ENCODE measurements at places on chromosomes 13 and 19. TPM values are rescaled to one million over a fixed set of nuclear protein-coding genes. Genes with fewer than 3 reads are reported as not detected.

GRCh38 chr13:76832258-76832988, 53.8 kb downstream of the KCTD12 start:
- DNase-seq: no peak
- H3K27me3 ChIP-seq: peaks cover 3% of the 10 kb centered on the region
- H3K27ac ChIP-seq: no peak overlapping the region
- H3K4me3 ChIP-seq: no peak overlapping the region

DNA sequence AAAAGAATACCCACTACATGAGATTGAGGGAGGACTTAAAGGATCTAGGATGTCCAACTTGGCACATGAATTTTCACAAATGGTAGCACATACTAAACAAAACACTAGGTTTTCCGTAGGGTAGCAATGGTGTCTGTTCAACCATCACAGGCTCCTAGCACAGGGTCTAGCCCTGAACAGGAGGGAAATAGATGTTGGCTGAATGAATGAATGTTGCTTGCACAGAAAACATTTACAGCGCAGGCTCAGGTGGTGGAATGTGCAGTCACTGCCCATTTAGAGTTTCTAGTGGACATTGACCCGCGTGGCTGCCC, 1.9 kb upstream of the MYCBP2 start:
- DNase-seq: no peak
- H3K27ac ChIP-seq: peak overlapping the region; percentile 81
- H3K27me3 ChIP-seq: no peaks in the 10 kb centered on the region
- H3K4me3 ChIP-seq: peak overlapping the region; percentile 80
- H3K4me1 ChIP-seq: peaks cover 38% of the 10 kb centered on the region

DNA sequence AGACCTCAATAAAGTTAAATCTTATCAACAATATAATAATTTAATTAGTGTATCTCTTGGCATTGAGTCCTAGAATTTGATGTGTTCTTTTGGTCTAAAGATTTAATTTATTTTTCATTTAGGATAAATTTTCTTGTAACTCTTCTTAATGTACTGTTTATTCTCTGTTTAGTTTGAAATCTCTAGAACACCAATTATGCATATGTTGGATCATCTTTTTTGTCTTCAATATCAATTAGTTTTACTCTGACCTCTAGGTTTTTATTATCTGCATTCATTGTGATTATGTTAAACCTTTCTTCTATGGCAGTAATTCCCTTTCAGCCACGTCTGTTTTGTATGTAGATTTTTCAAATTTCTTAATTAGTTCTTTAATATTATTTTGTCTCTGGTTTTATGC, 93.8 kb upstream of the ARHGEF7 start:
- H3K27me3 ChIP-seq: no peaks in the 10 kb centered on the region
- no peak for DNase-seq
- H3K4me1 ChIP-seq: no peaks in the 10 kb centered on the region
- no peaks in the 10 kb centered on the region for H3K36me3 ChIP-seq
- no peak overlapping the region for H3K27ac ChIP-seq
- no peak overlapping the region for H3K4me3 ChIP-seq

DNA sequence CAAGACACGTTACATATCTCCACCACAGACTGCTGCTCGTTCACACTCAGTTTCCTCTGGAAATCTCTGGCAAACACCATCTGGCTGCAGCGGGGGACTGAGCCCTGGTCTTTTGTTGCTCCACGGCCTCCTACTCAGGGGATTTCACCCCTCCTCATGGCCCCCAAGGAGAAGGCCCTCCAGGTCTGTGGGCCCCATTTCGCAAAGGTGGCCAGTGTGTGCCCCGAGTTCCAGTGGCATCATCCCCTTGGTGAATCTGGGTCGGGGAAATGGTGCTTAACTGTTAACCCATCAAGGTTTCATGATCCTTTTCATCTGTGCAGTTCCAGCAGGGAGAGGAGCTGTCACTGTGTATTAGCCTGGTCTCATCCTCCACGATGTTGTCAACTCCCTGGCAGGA, 235.4 kb upstream of the MAB21L1 start:
- no peaks in the 10 kb centered on the region for H3K27me3 ChIP-seq
- no peaks in the 10 kb centered on the region for H3K4me1 ChIP-seq
- no peak overlapping the region for H3K4me3 ChIP-seq
- no peaks in the 10 kb centered on the region for H3K36me3 ChIP-seq
- no peak overlapping the region for H3K27ac ChIP-seq

TINCR gene
- 0.66 TPM for total RNA-seq

- H3K4me3 ChIP-seq: no peak overlapping the region
- no peak overlapping the region for H3K27ac ChIP-seq
- no peak for DNase-seq
- H3K27me3 ChIP-seq: peaks cover 14% of the 10 kb centered on the region
- no peaks in the 10 kb centered on the region for H3K4me1 ChIP-seq
Measured at GRCh38 chr19:35117799-35118198, 2.2 kb downstream of the FXYD3 start.

NEK5 gene
- total RNA-seq: not detected
